ENCODE measurements at places on chromosomes 2 and 18.

GRCh38 chr2:46119453-46119852 lies 177.8 kb upstream of the EPAS1 start:
- no peak for DNase-seq

DNA sequence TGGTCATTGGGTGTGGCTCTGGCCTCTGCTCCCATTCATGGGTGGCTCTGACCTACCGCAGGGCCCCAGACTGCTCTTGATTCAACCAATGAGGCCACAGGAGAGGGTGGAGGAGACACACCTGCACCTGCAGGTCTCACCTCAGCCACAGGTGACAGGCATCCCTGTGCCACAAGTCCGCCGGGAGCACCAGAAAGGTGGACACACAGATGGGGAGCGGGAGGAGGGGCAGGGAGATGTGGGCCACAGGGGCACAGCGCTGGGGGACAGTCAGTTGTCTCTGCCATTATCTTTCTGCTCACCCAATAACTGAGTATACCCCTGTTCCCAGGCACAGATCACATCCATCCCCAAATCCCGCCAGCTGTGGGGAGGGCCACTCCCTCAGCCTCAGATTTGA lies 189.1 kb upstream of the SALL3 start:
- DNase-seq: no peak

DNA sequence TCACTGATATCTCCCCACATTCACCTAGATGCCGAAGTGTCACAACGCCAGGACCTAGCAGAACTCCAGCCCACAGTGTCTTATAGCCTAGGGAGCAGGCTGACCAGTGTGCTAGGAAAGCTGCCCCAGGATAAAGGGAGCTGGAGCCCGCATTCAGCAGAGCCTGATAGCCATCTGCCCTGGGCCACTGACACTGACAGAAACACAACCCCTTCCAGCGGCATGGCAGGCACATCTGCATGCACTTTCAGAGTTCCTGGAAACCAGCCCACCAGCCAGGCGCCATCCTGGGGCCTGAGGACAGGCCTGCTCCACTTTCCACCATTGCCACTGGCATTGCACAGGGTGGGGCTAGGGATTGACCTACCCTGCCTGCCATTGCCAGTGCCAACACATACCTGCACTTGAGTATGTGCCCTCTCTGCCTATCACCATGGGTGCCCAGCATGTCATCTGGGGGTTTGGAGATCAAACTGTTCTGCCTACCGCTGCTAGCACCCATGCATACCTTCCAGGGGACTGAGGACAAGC lies 290.1 kb upstream of the KLHL14 start:
- DNase-seq: no peak

- no peak for DNase-seq
Observed at GRCh38 chr2:155600296-155600695, 732.2 kb downstream of the NR4A2 start.

- DNase-seq: no peak
Observed at GRCh38 chr2:159798376-159798725, 343 bp upstream of the CD302 start.

GRCh38 chr2:70596293-70596692 lies 42.7 kb upstream of the TGFA start:
- no peak for DNase-seq

DNA sequence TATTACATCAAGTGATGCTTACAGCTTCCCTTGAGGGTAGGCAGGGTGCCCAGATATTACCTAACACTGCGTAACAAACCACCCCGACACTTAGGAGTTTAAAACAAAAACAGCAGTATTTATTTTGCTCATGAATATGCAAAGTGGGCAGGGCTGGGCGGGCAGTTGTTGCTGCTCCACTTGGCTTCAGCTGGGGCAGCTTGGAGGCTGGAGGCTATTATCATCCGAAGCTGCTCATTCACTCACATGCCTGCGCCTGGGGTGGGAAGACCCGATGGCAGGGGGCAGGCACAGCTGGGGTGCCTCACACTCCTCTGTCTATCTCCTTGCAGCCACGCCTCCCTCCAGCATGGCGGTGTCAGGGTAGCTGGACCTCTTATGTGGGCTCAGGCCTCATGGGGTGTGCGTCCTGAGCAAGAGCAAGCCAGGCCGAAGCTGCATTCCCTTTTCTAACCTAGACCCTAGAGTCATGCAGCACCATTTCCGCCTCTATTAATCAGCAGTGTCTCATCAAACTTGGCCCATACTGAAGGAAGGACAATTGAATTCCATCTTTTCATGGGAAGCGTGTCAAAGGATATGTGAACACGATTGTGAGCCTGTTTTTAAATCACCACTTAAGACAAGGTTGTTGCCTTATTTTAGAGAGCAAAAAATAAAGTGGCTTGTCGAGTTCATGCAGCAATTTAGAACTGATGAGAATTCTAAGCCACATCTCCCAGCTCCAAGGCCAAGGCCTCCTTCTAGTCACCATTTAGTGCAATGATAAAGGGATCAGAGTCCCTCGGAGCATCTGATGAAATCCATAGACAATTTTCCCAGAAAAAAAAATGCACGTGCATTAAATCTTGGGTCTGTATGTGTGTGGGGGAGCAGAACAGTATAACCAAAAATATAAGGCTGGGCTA lies 54.9 kb downstream of the SDC1 start:
- no peak for DNase-seq
